ENCODE measurements at places on chromosomes 7 and 10.

GRCh38 chr7:85498031-85498430 lies 311.2 kb upstream of the SEMA3D start:
- no peak for DNase-seq

DNA sequence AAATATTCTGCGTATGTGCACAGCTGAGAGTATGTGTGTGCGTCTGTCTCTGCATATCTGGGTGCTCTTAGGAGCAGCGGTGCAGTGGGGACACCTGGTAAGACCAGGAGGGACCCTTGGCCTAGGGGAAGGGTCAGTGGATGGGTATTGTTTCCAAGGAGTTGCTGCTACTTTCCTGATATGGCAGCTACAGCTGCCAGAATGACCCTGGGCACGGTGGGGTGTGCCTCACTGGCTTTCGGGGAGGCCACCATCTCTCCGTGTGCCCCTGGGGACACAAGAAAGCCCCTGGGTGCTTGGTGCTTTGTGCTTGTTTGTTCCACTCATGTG lies 8.6 kb downstream of the PFKFB3 start:
- DNase-seq, result no peak

DNA sequence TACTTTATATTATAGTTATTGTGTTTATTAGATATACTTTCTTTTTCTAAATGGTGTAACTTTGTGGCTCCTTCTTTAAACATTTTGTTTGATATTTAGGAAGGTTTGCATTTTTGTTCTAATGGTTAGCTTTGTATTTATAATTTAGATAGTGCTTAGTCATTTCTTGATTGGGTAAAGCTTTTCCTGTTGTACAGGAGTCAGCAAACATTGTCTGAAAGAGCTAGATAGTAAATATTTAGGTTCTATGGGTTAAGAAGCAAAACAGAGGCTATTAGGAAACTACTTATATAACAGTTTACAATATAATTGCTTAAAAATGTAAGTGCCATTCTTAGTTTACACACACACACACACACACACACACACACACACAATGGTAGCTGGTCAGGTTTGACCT lies 70.6 kb upstream of the CCDC6 start:
- no peak for DNase-seq

- no peak for DNase-seq
Measured at GRCh38 chr7:151671514-151671913, 151.8 kb upstream of the RHEB start.

DNA sequence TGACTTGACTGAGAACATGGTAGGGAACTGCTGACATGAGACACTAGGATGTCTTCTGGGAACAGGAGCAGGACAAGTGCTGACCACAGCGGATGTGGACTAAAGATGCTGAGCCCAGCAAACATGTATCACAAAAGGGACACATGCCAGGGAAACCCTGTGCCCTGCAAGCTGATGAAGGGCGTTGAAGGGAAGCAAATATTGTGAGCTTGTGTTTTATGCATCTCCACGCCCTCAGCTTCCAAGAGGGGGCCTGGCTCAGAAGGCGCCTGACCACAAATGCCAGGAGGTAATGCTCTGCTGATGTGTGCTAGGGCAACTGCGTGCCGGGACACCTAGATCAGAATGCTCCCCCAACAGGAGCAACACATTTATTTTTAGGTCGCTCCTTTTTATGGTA lies 207.3 kb downstream of the CXCL12 start:
- no peak for DNase-seq

GRCh38 chr7:106487892-106488291 lies 173.1 kb downstream of the CCDC71L start:
- no peak for DNase-seq

GRCh38 chr7:1898628-1899185 lies 228.6 kb downstream of the ELFN1 start:
- DNase-seq, result no peak

DNA sequence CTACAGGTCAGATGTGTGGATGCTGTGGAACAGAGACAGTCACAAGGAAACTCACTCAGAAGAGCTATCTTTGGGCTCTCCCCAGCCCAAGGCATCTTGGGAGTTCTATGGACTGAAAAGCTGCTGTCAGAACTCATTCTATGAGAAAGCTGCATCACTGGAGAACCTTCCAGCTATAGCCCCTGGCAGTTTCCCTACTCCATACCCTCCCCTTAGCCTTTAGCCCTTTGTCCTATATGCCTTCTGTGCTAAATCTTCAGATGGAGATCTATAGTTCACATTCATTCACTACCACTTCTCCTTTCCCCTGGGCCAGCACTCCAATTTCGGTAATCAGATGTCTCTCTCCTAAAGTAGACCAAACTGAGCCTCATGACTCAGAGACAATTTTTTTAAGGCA lies 6.9 kb downstream of the WNT8B start:
- no peak for DNase-seq

- DNase-seq, result no peak
Measured at GRCh38 chr7:120184866-120185265, 88.1 kb upstream of the KCND2 start.

- no peak for DNase-seq
Measured at GRCh38 chr10:72367301-72367960, 12.7 kb upstream of the DNAJB12 start.

DNA sequence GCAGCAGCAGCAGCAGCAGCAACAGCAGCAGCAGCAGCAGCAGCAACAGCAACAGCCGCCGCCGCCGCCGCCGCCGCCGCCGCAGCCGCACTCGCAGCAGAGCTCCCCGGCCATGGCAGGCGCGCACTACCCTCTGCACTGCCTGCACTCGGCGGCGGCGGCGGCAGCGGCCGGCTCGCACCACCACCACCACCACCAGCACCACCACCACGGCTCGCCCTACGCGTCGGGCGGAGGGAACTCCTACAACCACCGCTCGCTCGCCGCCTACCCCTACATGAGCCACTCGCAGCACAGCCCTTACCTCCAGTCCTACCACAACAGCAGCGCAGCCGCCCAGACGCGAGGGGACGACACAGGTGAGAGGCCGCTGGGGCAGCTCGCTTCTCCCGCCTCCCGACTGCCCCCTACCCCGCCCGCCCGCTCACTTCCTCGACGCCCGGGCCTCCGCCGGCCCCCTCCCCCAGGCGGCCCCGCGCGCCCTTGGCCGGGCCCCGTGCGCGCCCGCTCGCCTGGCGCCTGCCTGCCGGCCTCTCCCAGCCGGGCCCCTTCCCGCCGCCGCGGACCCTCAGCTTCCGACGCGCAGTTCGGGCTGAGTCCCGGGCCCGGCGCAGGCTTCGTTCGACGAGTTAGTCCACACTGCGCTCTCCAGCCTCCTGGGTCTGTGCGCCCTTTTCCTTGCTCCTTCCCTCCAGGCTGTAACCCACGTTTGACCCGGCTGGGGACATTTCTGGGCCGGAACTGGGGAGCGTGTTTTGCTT lies 882 bp downstream of the DLX6 start:
- DNase-seq, result no peak

- no peak for DNase-seq
Measured at GRCh38 chr7:100573691-100574361, at the start of gene SAP25. Gene SAP25, minus strand, starts transcription at chr7:100573900. Its CDS starts 158 bp downstream, at chr7:100573742.

DNA sequence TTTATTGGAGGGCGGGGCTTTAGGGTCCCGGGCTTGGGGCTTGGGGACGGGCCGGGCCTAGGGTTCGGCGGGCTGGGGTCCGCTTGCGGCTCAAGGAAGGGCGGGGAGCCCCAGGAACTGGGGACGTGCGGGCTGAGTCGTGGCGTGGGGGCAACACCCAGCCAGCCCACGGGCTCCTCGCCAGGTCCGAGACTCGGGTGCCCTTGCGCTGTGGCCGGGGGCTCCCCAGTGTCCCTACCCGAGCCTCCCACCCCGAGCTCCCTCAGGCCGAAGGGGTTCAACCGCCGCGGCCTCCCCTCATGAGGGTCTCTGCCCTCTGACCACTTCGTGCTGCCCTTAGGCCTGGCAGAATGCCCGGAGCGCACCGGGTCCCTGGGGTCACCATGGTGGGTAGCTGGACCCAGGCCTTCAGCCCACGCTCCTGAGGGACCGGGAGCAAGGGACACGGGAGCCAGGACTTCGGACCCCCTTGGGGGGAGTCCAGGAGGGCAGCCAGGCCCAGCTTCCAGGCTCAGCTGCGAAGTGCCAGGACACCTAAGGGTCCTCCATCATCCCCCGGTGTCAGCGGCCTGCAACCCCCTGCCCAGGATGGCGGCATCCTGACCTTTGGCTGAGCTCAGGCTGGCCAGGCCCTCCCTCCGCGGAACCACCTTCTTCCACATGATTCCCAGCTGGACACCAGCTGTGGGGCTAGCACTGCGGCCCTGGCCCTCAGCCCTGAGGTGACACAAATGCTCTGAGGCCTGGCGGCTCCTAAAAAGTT lies 524 bp upstream of the FUOM start:
- DNase-seq, result no peak

All from stimulated activated CD4-positive, alpha-beta T cell treated with anti-CD3 and anti-CD28 coated beads, Interleukin-12 subunit alpha, Interleukin-12 subunit beta, amount 100 ng/mL, for 48 hours (primary cell).